ENCODE measurements at places on chromosomes 3 and 15.

DNA sequence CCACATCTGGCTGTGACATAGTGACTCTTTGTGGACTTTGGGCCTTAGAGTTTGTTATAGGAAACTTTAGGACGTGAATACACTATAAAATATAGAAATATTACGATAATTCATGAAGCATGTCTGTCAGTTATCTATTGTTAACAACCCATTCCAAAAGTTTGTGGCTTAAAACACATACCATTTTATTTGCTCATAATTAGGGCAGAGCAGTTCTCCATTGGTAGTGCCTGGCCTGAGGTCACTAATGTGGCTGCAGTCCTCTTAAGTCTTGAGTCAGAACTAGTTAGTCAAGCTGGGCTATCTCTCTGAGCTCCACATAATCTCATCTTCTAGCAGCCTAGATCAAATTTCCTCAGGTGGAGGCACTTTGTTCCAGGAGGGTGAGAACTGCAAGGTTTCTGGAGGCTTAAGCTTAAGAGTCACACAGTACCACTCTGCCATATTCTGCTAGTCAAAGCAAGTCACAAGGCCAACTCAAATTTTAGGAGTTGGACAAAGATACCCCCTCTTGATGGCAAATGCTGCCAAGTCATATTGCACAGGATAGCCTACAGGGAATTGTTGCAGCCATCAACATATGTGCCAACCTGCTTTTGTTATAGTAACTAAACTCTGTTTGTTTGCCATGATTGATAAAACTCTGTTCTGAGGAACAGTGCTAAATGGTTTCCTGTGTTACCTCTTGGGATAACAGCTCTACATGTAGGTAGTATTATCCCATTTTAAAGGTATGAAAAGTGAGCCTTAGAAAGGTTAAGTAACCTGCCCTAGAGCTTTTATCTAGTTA, 8.7 kb downstream of the ATXN7 start:
- DNase-seq = peak; percentile 67

- no peak for DNase-seq
Measured at GRCh38 chr3:129240436-129240835, 9.0 kb upstream of the COPG1 start.

- no peak for DNase-seq
Measured at GRCh38 chr3:122469659-122470058, 45.1 kb downstream of the KPNA1 start.

DNA sequence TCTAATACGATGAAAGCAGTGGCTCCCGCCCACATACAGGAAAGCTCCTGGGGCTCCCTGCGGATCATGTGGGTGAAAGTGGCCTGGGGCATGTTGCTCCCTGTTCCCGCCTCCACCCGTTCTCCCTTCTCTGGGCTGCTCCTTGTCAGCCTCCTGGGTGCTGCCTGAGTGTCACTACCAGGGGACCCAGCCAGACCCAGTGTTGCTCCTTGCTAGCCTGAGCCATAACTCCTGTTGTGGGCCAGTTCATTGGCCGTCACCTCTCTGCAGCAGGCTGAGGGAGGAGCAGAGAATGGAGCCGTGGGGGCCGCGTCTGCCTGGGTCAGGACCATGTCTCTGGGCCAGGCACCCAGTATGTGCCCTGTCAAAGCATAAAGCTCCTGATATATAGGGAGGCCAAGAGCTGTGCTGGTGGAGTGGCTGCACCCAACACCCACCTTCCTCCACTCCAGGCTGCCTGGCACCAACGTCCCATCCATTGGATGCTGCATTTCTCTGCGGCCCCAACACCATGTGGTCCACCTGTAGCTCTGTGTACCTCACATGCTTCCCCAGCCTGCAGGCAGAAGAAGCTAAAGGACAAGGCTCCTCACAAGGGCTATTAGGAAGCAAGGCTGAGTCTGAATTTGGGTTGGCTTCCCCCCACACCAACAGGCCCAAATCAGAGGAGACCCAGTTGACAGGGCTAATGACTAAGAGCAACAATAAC, 40.5 kb downstream of the KLF13 start:
- DNase-seq = no peak

- no peak for DNase-seq
Measured at GRCh38 chr3:120461416-120461815, 10.6 kb upstream of the FSTL1 start.

- no peak for DNase-seq
Measured at GRCh38 chr3:54360320-54360719, 238.0 kb downstream of the CACNA2D3 start.

DNA sequence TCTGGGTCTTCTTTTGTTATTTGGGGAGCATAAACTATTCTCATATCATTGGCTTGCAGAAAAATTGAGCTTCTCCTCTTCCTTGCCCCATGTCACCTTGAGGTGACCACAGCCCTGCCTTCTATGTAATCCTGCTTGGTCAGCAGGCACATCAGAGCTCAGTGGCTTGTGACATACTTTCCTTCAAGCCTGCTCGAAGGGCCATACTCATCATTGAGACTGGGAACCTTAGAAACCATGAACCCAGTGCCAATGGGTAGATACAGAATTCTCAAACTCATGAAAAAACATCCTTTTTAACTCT, 3.7 kb upstream of the CCR2 start:
- DNase-seq = no peak

- no peak for DNase-seq
Measured at GRCh38 chr3:69764121-69764741, 25.0 kb downstream of the MITF start.

GRCh38 chr3:71887256-71887655, 102.3 kb upstream of the PROK2 start:
- DNase-seq = no peak

GRCh38 chr15:28977377-28978010, 91.7 kb downstream of the APBA2 start:
- DNase-seq = peak; percentile 79

DNA sequence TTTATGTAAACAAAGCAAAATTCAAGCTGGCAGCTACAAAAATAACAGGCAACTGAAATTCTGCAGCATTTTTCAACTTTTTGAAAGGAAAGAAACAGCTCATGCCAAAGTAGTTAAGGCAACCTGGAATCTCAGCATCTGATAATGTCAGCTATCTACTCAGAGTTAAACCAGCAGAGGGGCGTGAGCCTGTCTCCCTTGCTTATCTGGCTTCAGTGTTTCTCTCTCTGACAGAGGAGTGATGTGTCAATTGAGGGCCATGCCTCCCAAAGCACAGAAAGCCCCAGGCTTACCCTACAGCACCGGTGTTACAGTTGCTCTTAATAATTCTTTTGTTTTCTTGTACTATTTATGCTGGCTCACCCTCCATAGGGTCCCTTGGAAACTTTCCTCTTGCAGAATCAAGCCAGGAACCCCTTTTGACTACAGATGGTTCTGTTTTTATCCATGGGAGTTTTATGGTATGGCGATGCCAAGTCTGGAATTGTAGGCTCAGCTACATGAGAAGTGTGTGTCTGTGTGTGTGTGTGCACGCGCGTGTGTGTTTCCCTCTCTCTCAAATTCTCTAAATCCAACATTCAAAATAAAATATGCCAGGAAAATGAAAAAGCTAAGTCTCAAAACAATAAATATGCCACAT, 7.3 kb downstream of the TMEM212 start:
- DNase-seq = no peak

DNA sequence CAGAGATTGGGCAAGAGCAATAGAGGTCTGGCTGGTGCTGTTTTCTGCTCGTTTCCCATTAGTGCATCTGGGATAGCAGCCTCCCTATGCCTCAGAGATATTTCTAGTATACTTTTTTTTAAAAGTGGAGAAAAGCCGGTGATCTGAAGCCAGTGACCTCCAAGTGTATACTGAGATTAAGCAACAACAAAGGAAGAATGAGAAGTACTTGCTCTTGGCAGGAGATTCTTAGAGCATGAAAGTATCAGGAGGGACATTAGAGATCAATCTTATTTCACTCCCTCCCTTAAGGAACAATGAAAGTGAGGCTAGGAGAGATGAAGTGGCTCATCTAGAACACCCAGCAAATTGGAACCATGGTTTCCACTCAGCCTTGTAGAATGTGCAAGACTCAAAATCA, 423.3 kb downstream of the SOX2 start:
- DNase-seq = no peak

GRCh38 chr15:62886431-62887071, 156.0 kb upstream of the TPM1 start:
- peak; percentile 44 for DNase-seq

GRCh38 chr3:171057072-171057471, 30.6 kb upstream of the SLC2A2 start:
- DNase-seq = no peak

- DNase-seq = no peak
Measured at GRCh38 chr15:76060118-76060989, 569 bp downstream of the TMEM266 start.

DNA sequence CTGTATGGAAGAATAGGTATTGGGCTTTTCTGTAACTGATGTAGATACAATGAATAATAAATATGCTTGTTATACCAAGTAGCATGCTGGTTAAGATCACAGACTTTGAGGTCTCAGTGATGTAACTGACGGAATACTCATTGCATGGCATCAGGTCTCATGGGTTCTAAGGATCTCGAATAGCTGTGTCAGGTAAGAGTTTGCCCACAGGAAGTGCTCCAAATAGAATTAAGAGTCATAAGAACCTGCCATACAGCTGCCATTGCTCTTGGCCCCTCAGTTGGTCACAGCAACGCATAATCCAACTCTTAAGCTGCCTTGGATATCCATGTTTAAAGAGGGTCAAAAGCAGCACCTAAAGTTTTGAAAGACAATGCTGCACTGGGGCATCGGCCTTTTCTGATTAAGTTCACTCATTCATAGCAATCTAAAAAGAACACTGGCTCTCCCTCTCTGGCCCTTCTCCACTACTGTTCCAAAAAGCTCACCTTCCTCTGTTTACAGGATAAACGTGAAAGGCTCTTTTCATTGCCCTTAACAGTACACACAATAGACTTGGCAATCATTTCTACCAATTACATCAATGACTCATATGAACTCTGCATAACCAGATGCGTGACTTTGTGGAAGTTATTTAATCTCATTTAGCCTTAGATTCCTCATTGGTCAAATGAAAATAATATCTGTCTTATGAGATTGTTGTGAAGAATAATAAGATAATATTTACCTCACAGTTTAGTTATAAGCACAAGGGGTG, 74.6 kb downstream of the ZBTB20 start:
- peak; percentile 19 for DNase-seq

DNA sequence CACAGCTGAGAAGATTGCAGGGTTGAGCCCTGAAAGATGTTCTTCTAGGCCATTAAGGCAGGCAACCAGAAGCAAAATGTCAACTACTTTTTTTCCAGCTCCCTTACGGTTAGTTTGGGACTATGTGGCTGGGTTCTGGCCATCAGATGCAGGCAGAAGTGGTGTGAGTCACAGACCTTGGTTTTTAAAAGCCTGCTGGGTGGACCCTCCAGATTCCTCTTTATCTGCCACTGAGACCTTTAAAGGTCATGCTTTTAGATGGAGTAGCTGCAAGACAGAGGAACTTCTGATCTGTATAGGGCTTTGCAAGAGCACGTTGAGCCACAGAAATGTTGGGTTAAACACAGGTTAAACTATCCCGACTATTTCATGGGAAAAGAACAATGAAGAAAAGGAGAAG, 102.9 kb downstream of the CHST2 start:
- DNase-seq = no peak

GRCh38 chr15:67063689-67064606, 1.5 kb upstream of the SMAD3 start:
- no peak for DNase-seq

GRCh38 chr3:171183042-171183441, 156.5 kb upstream of the SLC2A2 start:
- peak; percentile 42 for DNase-seq

DNA sequence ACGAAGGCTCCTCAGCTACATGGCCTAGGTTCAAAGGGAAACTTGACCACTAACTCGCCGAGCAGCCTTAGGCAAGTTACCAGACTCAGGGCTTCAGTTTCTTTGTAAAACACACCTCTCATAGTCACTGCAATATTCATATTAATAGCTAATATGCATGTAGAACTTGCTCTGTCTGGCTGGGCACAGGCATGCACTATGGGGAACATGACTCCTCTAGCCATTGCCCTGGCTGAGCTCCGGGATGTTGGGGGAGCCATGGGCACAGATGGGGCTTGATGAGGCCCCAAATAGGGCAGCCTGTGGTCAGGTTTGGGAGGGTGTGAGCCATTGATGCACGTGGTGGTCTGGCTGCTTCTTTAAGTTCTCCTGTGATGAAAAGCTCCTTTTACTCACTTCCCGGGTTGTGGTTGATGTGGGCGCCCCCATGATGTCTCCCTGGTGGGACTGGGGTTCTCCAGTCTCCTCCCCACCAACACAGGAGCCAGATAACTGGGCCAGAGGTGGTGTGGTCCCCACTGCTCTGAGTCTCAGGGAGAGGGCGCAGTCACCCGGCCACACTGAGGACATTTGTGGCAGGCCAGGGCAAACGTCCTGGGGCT, 29.4 kb upstream of the DUSP7 start:
- DNase-seq = no peak

DNA sequence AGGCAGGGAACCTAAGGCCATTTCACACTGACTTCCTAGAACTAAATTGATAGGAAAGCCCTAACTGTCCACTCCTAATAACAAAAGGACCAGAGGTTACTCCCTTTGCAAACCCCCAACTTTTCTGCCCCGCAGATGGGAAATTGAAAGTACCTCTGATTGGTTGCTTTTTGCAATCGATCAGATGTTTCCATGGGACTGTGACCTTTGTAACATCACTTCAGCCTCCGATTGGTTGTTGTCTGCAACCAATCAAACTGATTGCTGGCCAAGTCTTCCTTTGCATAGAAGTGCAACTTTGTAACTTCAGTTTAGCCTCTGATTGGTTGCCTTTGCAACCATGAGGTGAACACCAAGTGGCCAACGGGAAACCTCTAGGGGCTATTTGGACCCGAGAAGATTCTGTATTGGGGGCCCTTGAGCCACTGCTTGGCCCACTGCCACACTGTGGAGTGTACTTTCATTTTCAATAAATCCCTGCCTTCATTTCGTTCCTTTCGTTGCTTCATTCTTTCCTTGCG, 11.3 kb upstream of the KNL1 start:
- peak; percentile 65 for DNase-seq

GRCh38 chr15:96629511-96629910, 299.0 kb downstream of the NR2F2 start:
- no peak for DNase-seq

DNA sequence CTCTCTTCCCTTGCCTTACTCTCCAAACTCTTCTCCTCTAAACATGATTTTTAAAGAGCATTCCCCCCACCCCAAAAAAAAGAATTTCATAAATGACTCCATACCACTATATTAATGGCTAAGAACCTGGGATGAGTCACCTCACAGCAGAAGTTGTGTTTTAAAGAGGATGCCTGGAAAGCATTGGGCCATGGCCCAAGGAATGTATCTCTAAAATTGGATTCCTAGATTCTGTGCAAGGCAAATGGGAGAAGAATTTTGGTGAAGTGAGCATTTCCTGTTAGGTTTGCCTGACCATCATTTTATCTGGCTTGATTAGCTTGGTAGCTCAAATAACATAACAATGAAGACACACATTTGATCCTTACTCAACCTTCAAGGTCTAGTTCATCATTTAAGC, 251.4 kb downstream of the NR1D2 start:
- peak; percentile 67 for DNase-seq

GRCh38 chr3:46496746-46497555, 825 bp upstream of the RTP3 start:
- no peak for DNase-seq

GRCh38 chr3:131705099-131705498, 202.3 kb upstream of the MRPL3 start:
- no peak for DNase-seq

GRCh38 chr3:45552794-45553371, 41.7 kb upstream of the LIMD1 start:
- DNase-seq = no peak

GRCh38 chr15:22979238-22980188, 655 bp downstream of the CYFIP1 start:
- peak; percentile 75 for DNase-seq

- DNase-seq = no peak
Measured at GRCh38 chr15:60529332-60529731, 50.4 kb upstream of the ICE2 start.

- peak; percentile 76 for DNase-seq
Measured at GRCh38 chr3:14210843-14211594, 32.4 kb downstream of the LSM3 start.
